ENCODE measurements at places on chromosomes 3 and 15. TPM values are rescaled to one million over a fixed set of nuclear protein-coding genes. Genes with fewer than 3 reads are reported as not detected.

LINGO1 gene
- 12.2 TPM for total RNA-seq

GRCh38 chr3:155747946-155748290, 3.0 kb upstream of the PLCH1 start:
- peaks cover 28% of the 10 kb centered on the region for H3K4me1 ChIP-seq
- H3K27ac ChIP-seq = no peak overlapping the region
- no peak for DNase-seq
- H3K4me3 ChIP-seq = no peak overlapping the region
- no peaks in the 10 kb centered on the region for H3K36me3 ChIP-seq

DNA sequence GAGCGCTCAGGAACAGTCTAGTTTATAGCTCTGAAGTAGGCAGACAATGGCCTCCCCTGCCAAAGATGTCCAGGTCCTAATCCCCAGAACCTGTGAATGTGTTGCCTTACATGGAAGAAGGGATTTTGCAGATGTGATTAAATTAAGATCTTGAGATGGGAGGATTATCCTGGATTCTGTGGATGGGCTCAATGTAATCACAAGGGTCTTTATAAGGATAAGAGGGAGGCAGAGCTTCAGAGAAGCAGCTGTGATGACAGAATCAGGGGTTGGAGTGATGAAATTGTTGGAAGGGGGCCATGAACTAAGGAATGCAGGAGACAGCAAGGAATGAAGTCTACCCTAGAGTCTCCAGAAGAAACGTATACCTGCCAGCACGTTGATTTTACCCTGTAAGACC, 14.0 kb upstream of the GK5 start:
- no peaks in the 10 kb centered on the region for H3K4me1 ChIP-seq
- H3K36me3 ChIP-seq = no peaks in the 10 kb centered on the region
- DNase-seq = no peak
- no peak overlapping the region for H3K27ac ChIP-seq
- no peak overlapping the region for H3K4me3 ChIP-seq

DNA sequence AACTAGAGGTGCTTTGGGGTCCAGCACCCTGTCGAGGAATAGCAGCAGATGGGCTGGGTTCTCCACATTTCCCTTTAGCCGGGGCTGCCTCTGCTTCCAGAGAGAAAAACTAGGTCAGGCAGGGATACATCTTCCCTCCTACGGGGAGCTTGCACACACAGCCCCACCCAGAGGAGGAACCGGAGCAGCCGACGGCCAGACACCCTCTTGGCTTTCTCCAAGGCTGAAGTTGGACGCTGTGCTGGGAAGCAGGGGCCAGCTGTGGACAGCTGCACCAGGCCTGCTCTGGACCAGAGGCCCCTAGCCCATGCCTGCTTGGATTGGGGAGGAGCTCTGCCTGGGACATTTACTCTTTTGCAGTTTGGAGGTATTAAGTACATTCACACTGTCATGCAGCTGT, 44.7 kb upstream of the NR2C2 start:
- H3K4me3 ChIP-seq = no peak overlapping the region
- peaks cover 3% of the 10 kb centered on the region for H3K36me3 ChIP-seq
- DNase-seq = no peak
- no peak overlapping the region for H3K27ac ChIP-seq
- peaks cover 38% of the 10 kb centered on the region for H3K27me3 ChIP-seq

DNA sequence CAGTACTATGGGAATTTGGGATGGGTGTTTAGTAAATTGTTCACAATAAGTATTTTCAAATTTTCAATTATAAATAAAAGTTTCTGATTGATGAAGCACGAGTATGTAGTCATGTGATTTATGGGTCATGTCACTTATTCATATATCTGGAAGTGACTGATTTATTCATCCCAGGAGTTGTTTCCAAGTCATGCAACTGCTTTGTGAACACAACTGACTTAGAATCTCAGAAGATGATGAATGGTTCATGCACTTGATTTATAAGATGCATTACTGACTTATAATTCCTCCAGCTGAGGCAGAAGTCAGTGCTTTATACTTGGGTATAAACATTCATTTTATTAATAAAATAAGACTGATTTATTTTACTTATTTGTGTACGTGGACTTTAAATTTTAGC, 137.8 kb upstream of the CBLB start:
- no peak for DNase-seq
- no peaks in the 10 kb centered on the region for H3K27me3 ChIP-seq
- H3K36me3 ChIP-seq = no peaks in the 10 kb centered on the region
- peaks cover 3% of the 10 kb centered on the region for H3K4me1 ChIP-seq
- no peak overlapping the region for H3K4me3 ChIP-seq
- no peak overlapping the region for H3K27ac ChIP-seq

HYAL1 gene
- total RNA-seq = 0.65 TPM

SLC9A9 gene
- total RNA-seq = 2.5 TPM

- DNase-seq = no peak
- peak overlapping the region; percentile 72 for H3K4me3 ChIP-seq
- H3K36me3 ChIP-seq = peaks cover 2% of the 10 kb centered on the region
- peak overlapping the region; percentile 78 for H3K27ac ChIP-seq
- H3K4me1 ChIP-seq = peaks cover 20% of the 10 kb centered on the region
- no peaks in the 10 kb centered on the region for H3K27me3 ChIP-seq
These were observed 959 bp upstream of the RASA2 start for GRCh38 chr3:141485641-141486495.

DNA sequence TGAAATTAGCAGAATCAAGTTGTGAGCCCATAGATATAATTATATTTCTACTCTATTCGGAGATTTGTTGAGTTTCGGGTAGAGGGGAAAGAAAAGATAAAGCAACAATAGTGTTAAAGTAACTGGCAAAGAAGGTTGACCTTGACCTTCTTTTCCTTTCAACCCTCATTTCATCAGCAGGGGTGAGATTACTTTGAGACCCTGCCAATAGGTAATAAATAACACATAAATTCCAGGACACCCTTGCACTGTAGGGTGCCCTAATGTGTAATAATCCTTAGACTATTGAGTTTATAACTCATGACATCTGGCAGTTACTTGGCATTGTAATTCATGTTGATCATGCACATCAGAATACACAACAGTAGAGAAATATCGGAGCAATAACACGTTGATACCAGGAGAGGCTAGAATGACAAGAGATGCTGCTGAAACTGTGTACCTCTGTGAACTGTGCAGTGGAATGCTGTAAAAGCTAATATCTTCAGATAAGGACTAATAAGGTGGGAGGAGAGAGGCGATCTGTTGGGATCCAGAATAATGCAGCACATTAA, 426.7 kb downstream of the ROBO2 start:
- no peak overlapping the region for H3K27ac ChIP-seq
- H3K4me1 ChIP-seq = peaks cover 18% of the 10 kb centered on the region
- DNase-seq = no peak

NRG4 gene
- total RNA-seq = not detected

DNA sequence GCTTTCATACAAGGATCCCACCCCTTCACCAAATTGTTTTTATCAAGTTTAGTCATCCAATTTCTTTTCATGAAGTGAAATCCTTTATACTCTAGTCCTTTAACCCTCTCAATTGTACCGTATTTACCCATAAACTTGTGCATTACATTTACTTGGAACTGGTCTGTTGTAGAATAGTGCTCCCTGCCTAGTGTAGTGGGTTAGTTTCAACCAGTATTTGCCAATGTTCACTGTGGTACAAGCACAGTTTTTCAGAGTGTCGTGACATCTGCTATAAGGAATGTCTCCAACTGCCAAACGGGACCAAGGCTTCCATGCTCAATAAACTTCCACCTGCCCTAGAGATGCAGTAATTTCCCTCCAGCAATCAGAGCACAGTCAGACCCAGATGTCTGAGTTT, 211.9 kb downstream of the KCNAB1 start:
- no peak for DNase-seq
- H3K27ac ChIP-seq = peak overlapping the region; percentile 23
- H3K36me3 ChIP-seq = no peaks in the 10 kb centered on the region
- peaks cover under 1% of the 10 kb centered on the region for H3K27me3 ChIP-seq
- no peak overlapping the region for H3K4me3 ChIP-seq

ZNF385D gene
- 1.2 TPM for total RNA-seq

PARP15 gene
- not detected for total RNA-seq

DCP1A gene
- total RNA-seq = 17.2 TPM

GRCh38 chr3:108404368-108404767, 106.0 kb downstream of the MYH15 start:
- H3K4me3 ChIP-seq = no peak overlapping the region
- peaks cover 35% of the 10 kb centered on the region for H3K4me1 ChIP-seq
- H3K36me3 ChIP-seq = no peaks in the 10 kb centered on the region
- H3K27ac ChIP-seq = peak overlapping the region; percentile 88
- H3K27me3 ChIP-seq = no peaks in the 10 kb centered on the region

- H3K27ac ChIP-seq = no peak overlapping the region
- no peaks in the 10 kb centered on the region for H3K4me1 ChIP-seq
- peaks cover 36% of the 10 kb centered on the region for H3K27me3 ChIP-seq
- H3K4me3 ChIP-seq = no peak overlapping the region
- no peaks in the 10 kb centered on the region for H3K36me3 ChIP-seq
These were observed 2.5 kb downstream of the MOBP start for GRCh38 chr3:39469945-39470344.

DNA sequence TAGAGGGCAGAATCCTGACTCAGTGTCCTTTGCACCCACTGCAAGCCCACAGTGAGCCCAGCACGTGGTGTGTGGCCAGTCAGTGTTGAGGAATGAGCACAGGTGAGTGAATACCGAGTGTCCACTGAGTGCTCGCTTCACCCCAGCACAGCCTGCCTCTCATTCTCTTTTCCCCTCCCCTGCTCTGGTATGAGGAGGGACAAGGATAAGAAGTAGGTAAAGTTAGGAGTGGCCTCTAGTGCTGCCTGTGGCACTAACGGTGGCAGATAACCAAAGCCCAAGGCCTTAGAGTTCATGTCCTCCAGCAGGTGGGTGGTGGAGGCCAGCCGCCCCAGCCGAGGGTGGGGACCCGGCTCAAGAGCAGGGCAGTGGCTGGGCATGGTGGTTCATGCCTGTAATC, 38.0 kb downstream of the PRKCD start:
- H3K27ac ChIP-seq = no peak overlapping the region
- peak; percentile 55 for DNase-seq
- no peaks in the 10 kb centered on the region for H3K36me3 ChIP-seq

DNA sequence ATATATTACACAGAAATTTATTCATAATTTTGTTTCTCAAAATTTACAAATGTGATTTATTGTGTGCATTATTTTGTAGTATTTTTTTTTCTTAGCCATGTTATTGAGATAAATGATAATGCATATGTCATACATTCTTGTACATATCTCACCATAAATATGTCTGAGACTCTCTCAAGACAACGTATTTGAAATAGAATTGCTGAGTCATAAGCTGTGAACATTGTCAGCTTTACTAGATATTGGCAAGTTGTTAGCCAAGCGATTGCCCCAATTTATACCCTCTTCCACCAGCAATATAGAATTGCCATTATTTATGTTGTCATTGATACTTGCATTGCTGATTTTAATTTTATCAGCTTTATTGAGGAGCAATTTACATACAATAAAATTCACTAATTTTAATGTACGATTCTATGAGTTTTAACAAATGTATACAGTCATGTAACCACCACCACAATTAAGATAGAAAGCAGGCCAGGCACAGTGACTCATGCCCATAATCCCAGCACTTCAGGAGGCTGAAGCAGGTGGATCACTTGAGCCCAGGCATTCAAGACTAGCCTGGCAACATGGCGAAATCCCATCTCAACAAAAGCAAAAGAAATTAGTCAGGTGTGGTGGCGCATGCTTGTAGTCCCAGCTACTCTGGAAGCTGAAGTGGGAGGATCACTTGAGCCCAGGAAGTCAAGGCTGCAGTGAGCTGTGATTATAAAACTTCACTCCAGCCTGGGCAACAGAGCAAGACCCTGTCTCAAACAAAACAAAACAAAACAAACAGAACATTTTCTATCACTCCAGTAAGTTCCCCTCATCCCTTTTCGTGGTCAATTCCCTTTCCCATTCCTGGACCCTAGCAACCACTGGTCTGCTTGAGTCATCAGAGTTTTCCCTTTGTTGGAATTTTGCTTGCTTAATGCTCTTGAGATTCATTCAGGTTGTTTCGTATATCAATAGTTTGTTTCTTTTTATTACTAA, 373.1 kb downstream of the MFSD1 start:
- H3K27me3 ChIP-seq = peaks cover 10% of the 10 kb centered on the region
- DNase-seq = no peak
- H3K36me3 ChIP-seq = no peaks in the 10 kb centered on the region

DNA sequence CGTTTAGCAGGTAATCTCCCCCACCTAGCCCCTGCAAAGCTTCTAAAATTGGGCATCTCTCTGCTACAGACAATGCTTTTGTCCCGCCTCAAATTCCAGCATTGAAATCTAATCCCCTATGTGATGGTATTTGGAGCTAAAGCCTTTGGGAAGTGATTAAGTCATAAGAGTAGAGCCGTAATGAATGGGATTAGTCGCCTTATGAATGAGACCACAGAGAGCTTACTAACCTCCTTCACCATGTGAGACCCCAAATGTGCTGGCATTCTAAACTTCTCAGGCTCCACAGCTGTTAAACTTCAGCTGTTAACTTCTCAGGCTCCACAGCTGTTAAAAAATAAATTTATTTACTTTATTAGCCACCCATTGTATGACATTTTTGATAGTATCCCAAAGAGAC, 374.2 kb upstream of the BCHE start:
- DNase-seq = no peak
- H3K4me3 ChIP-seq = no peak overlapping the region
- H3K36me3 ChIP-seq = no peaks in the 10 kb centered on the region
- H3K4me1 ChIP-seq = no peaks in the 10 kb centered on the region

TPRG1 gene
- 3.0 TPM for total RNA-seq

NCKIPSD gene
- total RNA-seq = 27.2 TPM

- no peaks in the 10 kb centered on the region for H3K27me3 ChIP-seq
- H3K36me3 ChIP-seq = peaks cover 3% of the 10 kb centered on the region
- peaks cover under 1% of the 10 kb centered on the region for H3K4me1 ChIP-seq
- DNase-seq = no peak
- H3K4me3 ChIP-seq = no peak overlapping the region
- H3K27ac ChIP-seq = no peak overlapping the region
These were observed 144.4 kb downstream of the DNAJB8 start for GRCh38 chr3:128322030-128323022.

NPTN gene
- total RNA-seq = 252 TPM

SLC15A2 gene
- total RNA-seq = 0.92 TPM

DNA sequence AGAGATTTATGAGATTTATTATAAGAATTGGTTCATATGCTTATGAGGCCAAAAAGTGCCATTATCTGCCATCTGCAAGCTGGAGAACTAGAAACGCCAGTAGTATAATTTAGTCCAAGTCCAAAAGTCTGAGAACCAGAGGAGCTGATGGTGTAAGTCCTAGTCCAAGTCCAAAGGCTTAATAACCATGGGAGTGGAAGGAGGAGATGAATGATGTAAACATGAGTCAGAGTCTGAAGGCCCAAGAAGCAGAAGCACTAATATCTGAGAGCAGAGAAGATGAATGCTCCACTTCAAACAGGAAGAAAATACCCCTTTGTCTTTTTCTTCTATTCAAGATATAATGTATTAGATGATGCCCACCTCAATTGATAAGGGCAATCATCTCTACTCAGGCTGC, 185.7 kb downstream of the CGGBP1 start:
- H3K4me1 ChIP-seq = no peaks in the 10 kb centered on the region
- H3K27me3 ChIP-seq = no peaks in the 10 kb centered on the region
- H3K36me3 ChIP-seq = peaks cover 2% of the 10 kb centered on the region
- H3K27ac ChIP-seq = no peak overlapping the region
- H3K4me3 ChIP-seq = no peak overlapping the region
- DNase-seq = no peak

- no peak overlapping the region for H3K27ac ChIP-seq
- no peak overlapping the region for H3K4me3 ChIP-seq
- no peak for DNase-seq
- peaks cover 28% of the 10 kb centered on the region for H3K4me1 ChIP-seq
- peaks cover 22% of the 10 kb centered on the region for H3K36me3 ChIP-seq
These were observed 3.7 kb downstream of the ACAA1 start for GRCh38 chr3:38133209-38133556.

- no peaks in the 10 kb centered on the region for H3K27me3 ChIP-seq
- H3K27ac ChIP-seq = no peak overlapping the region
- DNase-seq = no peak
- peaks cover 4% of the 10 kb centered on the region for H3K36me3 ChIP-seq
- no peak overlapping the region for H3K4me3 ChIP-seq
These were observed 74.8 kb upstream of the P2RY1 start for GRCh38 chr3:152760024-152760563.

RBPMS2 gene
- 1.8 TPM for total RNA-seq

ARL6 gene
- total RNA-seq = 4.5 TPM
